DMS 273 treated with DMSO at 0.1 percent for 48 hours (cell line): ENCODE measurements at places on chromosomes 6 and 20.

GRCh38 chr6:41937861-41938574, 3.6 kb downstream of the CCND3 start:
- no peak for DNase-seq

GRCh38 chr6:139161169-139161568, 26.3 kb downstream of the HECA start:
- DNase-seq: no peak

GRCh38 chr6:116254297-116255056, 602 bp upstream of the TSPYL4 start:
- DNase-seq: no peak

DNA sequence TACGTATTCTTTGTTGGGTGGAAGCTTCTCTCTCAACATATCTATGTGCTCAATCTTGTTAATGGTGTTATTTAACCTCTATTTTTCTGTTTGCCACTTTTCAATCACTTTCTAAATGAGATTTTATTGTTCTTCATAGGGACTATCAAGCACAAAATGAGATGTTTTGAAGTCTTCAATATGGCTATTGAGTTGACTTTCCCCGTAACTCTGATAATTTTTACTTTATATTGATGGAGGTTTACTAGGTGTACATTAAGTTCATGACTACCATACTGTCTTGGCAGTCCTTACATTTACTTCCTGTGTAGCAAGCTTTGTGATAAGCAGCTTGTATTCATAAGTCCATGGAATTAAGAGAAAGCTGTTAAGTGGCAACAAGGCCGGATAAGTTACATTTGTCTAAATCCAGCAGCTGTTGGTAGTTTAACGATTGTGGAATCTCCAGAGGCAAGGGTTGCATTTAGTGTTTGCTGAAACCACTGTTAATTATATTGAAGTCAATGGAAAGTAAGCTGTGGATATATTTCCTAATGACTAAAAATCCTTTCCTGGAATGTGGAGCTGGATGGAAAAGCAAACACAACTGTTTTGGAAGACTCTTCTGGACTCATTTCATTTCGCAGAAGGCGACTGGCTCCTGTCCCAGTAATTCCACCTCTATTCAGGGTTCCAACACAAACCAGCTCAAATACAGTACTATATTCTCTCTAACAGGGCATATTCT, 57.3 kb upstream of the SMIM29 start:
- peak; percentile 27 for DNase-seq

DNA sequence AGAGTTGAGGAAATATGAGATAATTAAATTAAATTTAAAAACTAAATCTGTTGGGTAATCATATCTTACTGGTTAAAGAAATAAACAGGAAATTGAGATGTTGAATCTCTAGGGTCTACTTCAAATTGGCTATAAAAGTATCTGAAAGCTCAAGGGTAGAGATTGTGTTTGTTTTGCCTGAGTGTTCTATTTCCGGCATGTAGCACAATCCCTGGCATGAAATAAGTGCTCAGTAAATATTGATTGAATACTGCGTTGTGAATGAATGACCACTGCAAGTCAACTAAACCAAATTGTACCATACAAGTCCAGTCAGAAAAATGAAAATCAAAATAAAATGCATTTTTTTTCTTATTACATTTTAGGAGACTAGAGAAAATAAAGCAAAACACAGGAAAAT, 709.8 kb downstream of the EPM2A start:
- no peak for DNase-seq

DNA sequence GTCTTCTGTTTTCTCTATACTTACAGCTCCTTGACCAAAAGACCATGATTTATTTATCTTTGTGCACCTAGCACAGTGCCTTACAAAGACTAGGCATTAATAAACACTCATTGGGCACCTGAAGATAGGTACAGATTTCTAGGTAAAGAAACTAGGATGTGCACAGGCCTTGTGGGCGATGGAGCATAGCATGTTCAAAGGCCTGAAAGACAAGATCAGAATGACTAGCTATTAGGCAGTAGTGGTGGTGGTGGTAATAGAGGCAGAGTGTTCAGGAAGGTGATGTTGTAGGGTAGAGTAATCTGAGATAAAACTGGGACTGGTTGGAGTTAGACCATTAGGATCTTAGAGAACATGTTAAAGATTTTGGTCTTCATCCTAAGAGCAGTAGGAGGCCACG, 3.9 kb downstream of the TXLNB start:
- no peak for DNase-seq

- DNase-seq: no peak
Measured at GRCh38 chr20:39691151-39691862, 729.2 kb downstream of the DHX35 start.

GRCh38 chr20:15716256-15716655, 857.0 kb downstream of the KIF16B start:
- no peak for DNase-seq

DNA sequence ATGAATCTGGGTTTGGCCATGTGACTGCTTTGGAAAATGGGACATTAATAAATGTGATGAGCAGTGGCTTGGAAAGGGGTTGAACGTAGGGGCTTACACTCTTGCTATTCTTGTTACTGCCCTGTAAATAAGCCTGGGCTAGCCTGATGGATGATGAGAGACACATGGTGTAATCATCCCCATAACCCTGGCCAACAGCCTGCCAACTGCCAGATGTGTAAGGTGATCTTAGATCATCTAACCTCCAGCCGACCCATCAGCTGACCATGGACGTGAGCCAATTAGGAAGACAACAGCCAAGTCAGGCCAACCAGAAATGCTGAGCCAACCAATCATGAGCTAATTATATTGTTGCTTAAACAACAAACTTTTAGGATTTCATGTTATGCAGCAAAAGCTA, 25.2 kb downstream of the FBXO30 start:
- no peak for DNase-seq

- no peak for DNase-seq
Measured at GRCh38 chr6:37492236-37492972, 7.3 kb downstream of the CCDC167 start.
